Erythroblast (primary cell): ENCODE measurements at places on chromosomes 3 and 15.

GRCh38 chr15:88484682-88485331 is 17.3 kb downstream of the MRPS11 start:
- DNase-seq: no peak

GRCh38 chr3:126399756-126400155 is 5.0 kb downstream of the CFAP100 start:
- no peak for DNase-seq

DNA sequence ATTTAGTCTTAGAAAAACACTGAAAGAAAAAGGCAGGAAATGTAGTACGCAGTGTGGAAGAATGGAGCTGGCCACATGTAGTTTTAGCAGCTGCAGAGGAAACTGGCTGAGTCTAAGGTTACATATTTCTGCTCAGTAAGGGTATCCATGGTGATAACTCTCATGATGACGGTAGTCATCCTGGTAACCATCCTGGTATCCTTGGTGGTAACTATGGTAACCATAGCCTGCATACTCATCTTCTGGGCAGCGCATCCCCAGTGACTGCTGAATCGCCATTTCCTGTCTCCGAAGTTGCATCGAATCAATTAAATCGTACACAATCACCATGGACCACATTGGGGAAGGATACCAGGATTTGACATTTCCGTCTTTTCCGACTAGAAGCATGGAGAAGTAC is 35.7 kb downstream of the CCDC80 start:
- no peak for DNase-seq

DNA sequence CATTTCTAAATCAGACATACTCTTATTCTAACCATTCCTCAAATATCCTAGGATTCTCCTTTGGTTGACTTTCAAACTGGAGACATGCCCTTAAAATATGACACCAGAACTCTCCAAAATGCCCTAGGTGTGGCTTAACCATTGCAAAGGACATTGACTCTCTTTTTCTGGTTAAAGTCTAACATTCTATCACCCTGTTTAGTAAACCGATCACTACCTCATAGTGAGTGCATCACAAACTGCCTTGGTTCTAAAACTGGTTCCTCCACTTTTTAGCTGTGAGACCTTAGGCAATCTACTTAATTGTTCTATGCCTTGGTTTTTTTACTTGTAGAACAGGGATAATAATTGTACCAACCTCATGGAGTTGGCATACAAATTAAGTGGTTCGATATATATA is 224.3 kb downstream of the CDIN1 start:
- DNase-seq: no peak

- DNase-seq: no peak
Measured at GRCh38 chr15:23472678-23473077, 25.6 kb upstream of the GOLGA6L2 start.

DNA sequence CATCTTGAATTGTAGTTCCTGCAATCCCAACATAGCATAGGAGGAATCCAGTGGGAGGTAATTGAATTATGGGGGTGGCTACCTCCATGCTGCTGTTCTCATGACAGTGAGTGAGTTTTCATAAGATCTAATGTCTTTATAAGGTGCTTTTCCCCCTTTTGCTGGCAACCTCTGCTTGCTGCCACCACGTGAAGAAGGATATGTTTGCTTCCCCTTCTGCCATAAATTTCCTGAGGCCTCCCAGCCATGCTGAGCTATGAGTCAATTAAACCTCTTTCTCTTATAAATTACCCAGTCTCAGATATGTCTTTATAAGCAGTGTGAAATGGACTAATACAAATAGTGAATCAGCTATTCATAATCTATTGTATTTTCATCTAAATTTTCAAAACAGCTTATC is 537.3 kb downstream of the EPHA3 start:
- DNase-seq: no peak
